ENCODE measurements at places on chromosomes 6 and 20.

GRCh38 chr20:42959996-42960395 is 229.7 kb downstream of the PTPRT start:
- DNase-seq: no peak

DNA sequence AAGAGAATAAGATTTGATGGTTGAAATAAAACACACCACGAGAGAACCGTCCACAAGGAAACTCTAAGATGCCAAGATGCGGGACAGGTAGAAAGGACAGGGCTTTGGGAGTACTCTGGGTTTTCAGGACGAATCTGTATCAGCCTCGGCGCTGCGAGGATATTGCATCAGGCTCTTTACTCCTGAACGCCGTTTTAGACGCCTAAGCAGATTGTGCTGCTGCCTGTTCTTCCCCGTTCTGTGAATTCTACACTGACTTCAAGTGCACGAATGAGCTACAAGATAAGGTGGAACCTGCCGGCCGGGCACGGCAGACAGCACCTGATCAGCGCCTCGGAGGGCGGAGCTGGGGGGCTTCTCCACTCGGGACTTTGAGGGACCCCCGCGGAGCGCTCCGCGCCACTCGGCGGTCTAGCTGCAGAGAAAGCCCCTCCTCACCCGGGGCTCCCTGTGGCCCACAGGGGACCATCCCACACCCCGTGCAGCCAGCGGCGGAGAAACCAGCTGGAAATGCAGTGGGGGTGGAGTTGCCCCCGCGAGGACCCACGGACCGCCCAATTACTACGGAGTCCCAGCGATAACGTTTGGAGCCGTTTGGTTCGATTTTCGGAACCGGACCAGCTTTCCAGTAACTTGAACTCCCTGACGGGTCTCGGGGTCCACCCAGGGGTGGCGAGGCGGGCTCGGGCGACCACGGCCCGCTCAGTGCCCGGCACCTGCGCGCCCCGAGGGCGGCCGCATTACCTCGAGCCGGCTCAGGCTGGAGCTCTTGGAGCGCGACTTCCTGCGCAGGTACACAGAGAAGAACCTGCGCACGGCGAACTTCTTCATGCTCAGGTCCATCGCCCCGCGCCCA is 646 bp downstream of the RPS6KA2 start:
- no peak for DNase-seq

GRCh38 chr20:47796971-47797370 is 11.7 kb upstream of the SULF2 start:
- no peak for DNase-seq

GRCh38 chr6:140485740-140486449 is 1111.4 kb upstream of the CITED2 start:
- no peak for DNase-seq

DNA sequence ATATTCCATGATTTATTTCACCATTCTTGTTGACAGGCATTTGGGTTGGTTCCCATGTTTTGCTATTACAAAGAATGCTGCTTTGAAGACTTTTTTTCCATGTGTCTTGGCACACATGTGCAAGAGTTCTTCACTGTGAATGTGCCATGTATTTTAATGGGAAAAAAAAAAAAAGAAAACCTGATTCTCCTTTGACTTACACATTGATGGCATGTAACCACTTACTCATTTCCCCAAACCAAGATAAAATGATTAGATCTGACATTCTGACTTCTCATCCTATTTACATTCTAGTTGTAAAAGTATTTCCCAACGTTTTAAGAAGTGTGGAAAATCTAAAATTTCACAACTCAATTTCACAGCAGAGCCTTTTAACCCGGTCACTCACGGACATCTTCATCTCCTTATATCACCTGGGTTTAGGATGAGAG is 4.4 kb downstream of the CAP2 start:
- DNase-seq: no peak

- DNase-seq: no peak
These were observed 11.8 kb downstream of the CLVS2 start for GRCh38 chr6:123007885-123008284.

DNA sequence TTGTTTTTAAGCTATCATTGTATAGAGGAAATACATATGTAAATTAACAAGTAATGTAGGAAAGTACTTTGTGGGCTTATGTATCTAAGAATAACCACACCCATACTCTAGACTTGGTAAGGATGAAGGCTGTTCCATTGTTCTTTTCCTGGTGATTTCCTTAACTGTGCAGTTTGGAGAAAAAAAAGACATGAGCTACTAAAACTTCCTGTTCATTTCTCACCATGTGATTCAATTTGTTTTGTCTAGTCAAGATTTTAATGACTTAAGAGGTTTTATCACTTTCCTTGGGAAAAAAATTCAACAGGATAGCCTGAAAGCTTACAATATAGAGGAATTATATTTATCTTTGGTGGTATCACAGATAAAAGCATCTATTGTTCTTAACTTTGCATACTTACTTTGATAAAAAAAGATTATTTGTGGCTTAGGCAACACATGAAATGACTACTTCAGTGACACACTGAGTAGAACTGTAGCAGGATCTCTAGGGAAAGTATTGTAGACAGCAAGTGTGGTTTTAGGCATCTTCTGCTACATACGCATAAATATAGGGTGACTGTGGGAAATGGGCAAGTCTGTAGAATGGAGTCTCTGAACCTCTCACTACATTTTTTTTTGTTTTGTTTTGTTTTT is 80.3 kb downstream of the GJA1 start:
- DNase-seq: no peak

DNA sequence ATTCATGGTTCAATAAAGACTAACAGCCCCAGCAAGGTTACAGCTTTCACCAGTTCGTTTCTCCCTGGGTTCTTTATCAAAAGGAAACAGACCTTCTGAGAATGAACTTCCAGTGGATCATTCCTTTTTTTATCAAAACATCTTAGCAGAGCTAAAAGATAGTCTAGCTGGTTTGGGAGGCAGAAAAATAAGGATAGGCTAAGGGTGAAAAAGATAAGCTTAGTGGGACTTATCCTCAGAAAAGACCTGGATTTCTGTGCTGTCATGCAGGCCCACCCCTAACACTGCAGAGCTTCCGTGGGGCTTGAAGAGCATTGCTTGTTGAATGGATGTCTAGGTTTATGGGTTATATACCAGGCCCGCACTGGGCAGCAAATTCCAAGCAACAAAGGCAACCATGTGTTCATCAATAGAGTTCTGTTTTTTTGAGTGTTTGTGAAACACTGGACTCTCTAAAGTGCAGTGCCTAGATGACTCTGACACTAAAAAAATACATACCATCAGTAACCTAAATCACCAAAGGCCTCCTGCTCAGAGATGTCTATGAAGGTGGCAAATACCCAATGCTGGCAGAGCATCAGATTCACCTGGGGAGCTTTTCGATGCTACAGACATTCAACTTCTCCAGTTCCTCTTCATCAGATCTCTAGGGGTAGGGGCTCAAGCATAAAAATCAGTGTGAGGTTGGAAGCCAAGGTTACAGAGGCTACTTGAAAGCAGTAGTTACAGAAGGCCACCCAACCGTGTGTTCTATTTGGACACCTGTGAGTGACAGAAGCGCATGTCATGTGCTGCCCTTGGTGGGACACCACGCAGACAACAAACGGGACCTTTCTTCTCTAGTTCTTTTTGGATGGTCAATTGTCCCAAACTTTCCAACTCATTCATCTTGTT is 53.0 kb downstream of the TNFAIP3 start:
- DNase-seq: no peak

DNA sequence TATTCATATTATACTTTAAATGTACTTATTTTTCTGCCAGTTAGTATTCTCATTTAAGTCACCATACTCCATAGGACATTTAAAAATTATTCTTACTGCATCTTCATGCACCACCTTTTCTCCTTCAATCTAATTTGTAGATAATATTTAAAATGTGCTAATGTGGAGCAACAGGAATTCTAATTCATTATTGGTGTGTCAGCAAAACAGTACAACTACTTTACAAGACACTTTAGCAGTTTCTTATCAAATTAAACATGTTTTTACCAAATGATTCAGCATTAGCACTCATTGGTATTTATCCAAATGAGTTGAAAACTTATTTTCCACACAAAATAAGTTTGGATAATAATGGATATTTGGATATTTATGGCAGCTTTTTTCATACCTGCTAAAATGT is 1041.8 kb upstream of the ADGRB3 start:
- DNase-seq: no peak

GRCh38 chr6:132054525-132054924 is 103.4 kb upstream of the CCN2 start:
- no peak for DNase-seq

DNA sequence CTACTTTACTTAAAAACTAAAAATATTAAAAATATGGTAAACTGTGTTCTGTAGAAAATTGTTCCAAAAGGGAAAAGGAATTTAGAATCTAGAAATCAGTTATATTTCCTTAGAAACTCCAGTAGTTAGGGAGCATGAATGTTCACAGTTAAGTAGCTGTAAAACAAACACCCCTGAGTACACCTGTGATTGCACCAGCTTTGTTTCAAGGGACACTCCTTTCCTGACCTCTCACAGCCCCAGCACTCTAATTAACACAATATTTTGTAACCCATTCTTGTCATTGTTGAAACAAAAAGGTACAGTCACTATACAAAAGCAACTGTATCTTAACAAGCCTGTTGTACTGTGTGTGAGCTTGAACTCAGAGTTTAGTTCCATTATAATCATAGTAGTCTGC is 72.3 kb downstream of the NCOA7 start:
- no peak for DNase-seq

DNA sequence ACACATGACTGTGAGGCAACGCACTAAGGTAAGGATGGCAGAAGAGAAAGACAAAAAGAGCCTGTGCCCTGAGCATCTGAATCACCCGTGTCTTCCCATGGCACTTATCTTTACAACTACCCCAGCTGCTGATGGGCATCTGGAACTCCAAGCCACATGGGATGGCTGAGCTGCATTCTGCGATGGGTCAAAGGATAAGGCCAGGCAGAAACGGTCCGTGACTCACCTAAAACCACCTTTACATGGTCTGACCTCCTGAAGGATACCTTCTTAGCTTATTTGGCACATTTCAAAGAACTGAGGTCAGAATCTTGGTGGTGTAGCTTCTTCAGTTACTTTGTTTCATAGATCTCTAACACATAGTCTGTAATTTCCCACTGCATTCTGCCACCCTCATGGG is 99.7 kb downstream of the DNAH8 start:
- no peak for DNase-seq

DNA sequence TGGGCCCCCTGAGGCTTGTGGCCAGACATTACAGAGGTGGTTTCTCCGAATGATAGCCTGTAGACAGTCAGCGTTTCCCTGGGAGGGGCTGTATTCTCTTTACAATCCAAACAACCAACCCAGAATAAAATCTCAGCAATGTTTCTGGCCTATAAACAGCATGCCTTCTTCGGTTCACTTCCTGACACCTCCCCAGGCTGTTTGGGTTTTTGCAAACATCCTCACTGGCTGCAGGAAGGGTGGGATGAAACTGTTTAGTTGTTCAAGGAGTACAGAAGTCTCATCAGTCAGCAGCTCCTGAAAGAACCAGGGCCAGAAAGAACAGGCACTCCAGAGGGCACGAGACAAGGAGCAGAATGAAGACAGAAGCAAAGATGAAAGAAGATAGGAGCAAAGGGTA is 350.0 kb downstream of the QKI start:
- DNase-seq: no peak
